ENCODE measurements at places on chromosomes 16 and 17.

GRCh38 chr16:66471264-66471663, 44.2 kb downstream of the BEAN1 start:
- DNase-seq, result no peak

DNA sequence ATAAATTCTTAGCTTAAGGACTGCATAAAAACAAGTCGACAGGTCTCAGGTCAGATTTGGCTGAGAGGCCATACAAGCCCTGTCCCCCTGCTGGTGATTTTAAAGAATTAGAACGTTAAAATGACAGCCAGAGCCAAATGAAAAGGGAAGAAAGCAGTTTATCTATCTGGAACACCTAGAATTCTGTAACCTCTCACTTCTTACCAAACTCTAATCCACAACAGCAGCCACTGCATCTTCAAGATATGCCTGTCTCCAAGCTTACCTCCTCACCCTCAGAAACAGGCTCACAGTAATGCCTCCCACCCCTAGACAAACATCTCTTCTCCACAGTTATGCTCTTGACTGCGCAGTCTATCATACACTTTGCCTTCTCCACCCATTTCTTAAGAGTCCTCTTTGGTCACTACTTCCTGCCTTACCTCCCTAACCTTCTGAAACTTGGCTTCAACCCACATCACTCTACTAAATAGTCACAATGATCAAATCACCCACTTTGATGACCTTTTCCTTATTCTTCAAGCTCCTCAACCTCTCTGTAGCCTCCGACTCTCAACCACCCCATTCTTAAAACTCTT, 14.2 kb downstream of the ANKFY1 start:
- no peak for DNase-seq

DNA sequence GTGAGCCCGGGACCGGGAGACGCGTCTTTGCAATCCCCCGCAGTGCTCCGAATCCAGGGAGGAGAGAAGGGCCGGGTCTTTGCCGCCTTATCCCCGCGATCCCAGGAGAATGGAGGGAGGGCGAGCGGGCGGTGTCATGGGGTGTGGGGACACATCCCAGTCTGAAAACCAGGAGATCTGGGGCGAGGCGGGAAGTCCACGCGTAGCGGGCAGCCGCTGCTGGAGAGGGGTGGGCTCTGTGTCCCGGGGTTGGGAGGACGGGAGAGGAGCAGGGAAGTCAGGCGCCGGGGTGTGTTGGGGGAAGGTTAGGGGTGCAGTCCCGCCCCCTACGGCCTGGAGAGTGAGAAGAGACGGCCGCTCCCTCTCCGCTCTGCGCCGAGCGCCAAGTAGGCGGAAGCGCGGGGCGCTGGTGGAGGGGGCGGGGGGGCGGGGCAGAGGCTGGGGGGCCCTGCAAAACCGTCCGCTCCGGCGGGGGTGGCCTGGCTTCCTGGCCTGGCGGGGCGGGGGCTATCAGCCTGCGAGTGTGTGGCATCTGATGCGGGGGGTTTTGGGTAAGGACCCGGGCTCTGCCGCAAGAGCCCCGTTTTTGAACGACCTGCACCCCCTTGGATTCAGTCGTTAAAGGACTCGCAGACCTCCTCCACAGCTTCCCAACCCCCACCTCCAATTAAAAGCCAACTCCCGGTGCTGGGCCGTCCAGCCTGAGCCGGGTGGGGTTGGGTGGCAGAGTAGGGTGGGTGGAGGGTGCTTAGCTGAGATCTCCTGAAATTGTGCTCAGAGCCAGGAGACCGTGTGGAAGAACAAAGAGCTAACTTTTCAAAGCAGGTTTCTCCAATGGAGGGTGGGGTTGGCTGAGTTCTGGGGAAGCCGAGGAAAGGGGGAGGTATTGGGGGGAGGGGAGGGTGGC, 654 bp downstream of the LASP1 start:
- DNase-seq, result peak; percentile 81

DNA sequence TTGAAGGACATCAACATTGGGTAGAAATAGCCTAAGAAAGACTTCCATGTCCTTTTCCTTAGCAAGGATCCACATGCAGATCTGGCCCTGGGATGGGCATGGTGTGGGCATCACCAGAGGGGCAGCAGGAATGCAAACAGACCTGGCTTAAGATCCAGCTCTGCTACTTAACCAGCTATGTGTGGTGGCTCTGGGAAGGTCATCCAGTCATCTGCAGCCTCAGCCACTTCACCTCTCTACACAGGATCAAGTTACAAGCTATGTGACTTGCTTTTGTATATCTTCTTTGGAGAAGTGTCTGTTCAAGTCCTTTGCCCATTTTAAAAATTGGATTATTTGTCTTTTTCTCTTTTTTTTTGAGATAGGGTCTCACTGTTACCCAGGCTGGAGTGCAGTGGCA, 13.5 kb upstream of the ADORA2B start:
- no peak for DNase-seq

DNA sequence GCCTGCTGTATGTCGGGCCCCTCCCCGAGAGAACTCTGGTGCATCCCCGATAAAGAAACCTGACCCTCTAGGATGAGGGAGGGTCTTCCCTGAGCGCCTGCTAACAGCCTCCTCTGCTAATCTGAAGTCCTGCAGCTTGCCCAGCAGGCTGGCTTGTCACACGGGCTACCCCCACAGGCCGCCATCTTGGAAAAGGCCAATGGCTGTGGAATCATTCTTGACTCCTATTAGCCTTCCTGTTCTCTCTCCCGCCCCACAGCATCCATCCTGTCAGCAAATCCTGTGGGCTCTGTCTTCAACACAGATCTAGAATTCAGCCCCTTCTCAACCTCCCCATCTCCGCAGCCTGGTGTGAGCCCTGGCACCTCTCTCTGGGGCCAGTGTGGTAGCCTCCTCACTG, 12.0 kb downstream of the IL4R start:
- DNase-seq, result no peak

DNA sequence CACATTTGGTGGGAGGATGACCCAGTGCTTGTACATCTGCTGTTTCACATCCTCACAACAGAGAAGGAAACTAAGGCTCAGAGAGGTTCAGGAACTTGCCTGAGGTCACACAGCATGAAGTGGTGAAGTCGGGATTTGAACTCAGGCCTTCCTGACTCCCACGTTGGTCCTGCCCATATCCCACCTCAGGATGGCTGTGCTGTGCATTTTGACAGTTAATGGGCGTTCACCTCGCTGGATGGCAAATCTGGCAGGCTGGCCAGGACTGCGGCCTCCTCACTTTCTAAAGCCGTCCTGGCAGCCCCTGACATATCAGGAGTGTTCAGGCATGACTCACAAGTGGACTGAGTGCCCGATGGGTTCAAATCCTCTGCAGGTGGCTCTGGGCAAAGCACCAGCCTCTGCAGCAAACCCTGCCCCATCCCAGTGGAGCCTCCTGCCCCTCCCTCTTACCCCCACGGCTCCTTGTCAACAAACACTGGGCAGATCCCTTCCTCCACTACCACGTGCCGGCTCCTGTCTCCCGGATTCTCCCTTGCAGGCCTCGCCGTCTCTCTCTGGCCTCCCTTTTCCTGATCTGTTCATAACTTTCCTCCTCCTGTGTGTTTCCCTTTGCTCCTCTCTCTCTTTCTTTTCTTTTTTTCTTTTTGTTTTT, 29.2 kb downstream of the SOCS3 start:
- DNase-seq, result no peak

- no peak for DNase-seq
Observed at GRCh38 chr17:75356260-75356937, 49.1 kb downstream of the GRB2 start.

DNA sequence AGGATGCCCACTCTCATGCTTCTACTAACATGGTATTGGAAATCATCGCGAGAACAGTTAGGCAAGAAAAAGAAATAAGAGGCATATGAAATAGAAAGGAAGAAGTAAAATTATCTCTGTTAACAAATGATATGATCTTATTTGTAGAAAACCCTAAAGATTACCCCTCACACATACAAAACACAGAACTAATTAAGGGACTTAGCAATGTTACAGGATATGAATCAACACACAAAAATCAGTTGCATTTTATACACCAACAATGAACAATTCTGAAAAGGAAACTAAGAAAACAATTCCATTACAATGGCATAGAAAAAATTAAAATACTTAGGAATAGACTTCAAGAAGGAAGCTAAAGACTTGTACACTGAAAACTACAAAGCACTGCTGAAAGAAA, 2.7 kb upstream of the CAPNS2 start:
- DNase-seq, result no peak

DNA sequence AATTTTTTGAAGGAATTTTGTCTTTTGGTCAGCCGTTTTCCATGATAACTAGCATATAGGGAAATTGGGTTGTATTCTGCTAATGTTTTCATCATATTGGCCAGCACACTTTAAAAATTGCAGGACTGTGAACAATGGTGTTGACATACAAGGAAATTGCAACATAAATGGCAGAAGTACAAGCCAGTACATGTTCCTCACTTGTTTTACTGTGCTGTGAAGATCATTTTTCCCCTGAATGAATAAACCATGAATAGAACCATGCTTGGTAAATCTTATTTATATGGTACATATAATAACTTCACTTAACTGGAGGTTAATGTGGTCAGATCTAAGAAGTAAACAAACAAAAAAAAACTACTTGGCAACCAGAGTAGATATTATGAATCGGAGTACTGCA, 22.8 kb downstream of the OMG start:
- no peak for DNase-seq

DNA sequence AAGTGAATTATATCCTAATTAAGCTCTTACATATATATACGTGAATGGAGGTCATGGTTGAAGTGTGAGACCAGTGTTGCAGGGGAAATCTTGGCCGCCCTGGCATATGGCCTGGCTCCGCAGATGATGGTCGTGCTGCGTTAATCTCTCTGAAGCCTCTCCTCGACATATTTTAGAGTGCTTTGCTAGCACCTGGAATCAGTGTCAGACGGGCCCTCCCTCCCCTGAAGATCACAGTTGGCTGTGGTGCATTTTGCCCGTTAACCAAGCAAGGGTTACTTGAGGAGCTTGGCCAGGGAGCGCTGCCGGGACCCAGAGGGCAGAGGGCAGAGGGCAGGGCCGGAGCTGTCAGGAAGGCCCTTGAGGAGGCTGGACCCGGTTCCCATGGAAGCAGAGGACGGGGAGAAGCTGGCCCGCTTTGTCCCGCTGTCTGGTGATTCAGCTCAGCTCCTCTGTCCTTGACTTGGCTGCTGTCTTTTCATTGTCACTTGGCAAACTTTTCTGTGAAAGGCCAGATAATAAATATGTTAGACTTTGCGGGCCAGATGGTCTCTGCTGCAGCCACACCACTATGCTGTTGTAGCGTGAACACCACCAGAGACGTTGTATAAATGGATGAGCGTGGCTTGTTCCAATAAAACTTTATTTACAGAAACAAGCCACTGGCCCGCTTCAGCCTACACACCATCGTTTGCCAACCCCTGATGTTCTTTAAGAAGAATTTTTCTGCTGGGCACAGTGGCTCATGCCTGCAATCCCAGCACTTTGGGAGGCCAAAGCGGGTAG, 32.3 kb downstream of the CIBAR2 start:
- no peak for DNase-seq

DNA sequence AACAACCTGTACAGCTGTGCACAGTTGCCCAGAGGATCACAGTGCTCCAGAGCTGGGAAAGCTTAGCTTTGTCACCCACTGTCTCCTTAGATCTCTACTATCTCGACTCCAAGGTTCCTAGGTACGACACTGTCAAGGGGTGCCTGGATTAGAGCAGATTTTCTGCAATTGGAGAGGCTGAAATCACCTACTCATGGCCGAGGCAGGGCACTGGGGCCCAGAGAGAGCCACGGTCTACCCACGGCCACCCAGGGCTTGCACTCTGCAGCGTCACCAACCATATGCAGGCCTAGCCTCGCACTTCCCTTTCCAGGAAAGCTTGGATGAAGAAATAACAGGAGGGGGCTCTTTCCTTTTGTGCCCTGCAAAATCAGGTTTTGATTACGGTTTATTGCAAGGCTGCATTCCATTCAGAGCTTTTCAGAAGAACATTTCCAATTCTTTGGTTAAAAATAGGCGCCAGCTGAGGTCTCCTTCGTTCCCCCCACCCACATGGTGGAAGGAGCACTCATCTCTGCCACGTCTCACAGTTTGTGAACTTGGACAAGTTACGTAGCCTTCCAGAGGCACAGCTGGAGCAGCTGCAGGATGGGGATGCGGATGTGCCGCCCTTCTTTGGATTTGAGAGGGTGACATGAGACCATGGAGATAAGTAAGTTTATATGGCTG, 80.0 kb downstream of the IRX5 start:
- DNase-seq, result no peak

DNA sequence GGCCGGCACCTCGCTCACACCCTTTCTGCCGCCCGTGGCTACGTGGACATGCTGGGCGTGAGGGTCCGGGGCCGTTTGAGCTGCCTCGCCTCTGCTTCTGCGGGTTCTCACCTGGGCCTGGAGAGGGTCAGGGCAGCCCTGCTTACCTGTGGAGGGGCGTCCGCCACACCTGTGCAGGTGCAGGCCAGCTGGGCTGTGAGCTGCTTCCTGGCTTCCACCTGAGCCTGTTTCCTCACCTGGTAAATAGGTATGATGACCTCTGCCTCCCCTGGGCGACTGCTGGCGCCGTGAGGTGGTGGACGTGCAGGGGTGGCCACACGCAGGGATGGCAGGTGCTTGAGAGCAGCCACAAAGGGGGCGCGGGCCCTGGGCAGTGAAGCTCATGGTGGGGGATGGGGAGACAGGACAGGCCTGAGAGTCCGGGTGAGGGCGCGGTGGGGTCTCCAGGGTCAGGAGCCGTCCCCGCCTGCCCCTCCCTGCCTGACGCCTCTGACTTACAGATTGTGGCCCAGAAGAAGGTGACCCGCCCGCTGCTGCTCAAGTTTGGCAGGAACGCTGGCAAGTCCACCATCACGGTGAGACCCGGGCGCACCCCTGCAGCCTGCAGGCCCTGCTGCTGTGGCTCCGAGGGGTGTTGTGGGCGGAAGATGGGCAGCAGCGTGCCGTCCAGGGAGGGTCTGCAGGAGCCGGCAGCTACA, 7.8 kb downstream of the CPNE7 start:
- no peak for DNase-seq

GRCh38 chr17:36485027-36485426, 1.5 kb upstream of the ZNHIT3 start:
- DNase-seq, result no peak

- DNase-seq, result no peak
Observed at GRCh38 chr16:80680839-80681238, 123.6 kb downstream of the CDYL2 start.

GRCh38 chr17:45311401-45311759, 5.4 kb downstream of the MAP3K14 start:
- DNase-seq, result no peak

- no peak for DNase-seq
Observed at GRCh38 chr16:87376660-87377059, 6.9 kb downstream of the FBXO31 start.

- DNase-seq, result no peak
Observed at GRCh38 chr17:29250666-29251065, 4.0 kb downstream of the CRYBA1 start.
